Fibroblast of lung (primary cell): ENCODE measurements at places on chromosomes 3 and 15. TPM values are rescaled to one million over a fixed set of nuclear protein-coding genes. Genes with fewer than 3 reads are reported as not detected.
A peak's percentile ranks its signal among the peaks of the same experiment; 100 is the strongest.

GRCh38 chr15:40272485-40273056, 10.3 kb downstream of the ANKRD63 start:
- no peak for DNase-seq

DNA sequence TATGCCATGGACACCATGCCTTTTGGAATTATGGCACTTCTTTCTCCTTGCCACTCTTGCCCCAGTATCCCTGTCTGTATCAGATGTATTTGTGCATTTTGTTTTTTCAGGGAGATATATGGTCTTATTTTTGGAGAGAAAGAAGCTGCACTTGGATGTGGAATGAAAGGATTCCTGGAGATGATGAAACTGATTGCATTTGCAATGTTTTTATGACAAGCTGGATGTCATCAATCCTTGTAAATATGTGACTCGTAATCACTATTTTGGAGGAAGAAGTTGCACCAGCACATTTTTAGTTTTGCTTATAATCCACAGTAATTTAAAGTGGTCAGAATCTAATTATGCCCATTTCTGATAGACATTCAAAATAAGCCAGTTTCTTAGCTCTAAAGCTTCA, 165.0 kb downstream of the NR1D2 start:
- DNase-seq, result peak; percentile 58

Gene GOLGA8K
- under 0.01 and 0.17 TPM in 2 replicates for total RNA-seq

Gene BDH1
- total RNA-seq, result 0.51 and 0.66 TPM in 2 replicates

Gene APEH
- 110 and 137 TPM in 2 replicates for total RNA-seq
